BJ (cell line): ENCODE measurements at places on chromosomes 3 and 15.

DNA sequence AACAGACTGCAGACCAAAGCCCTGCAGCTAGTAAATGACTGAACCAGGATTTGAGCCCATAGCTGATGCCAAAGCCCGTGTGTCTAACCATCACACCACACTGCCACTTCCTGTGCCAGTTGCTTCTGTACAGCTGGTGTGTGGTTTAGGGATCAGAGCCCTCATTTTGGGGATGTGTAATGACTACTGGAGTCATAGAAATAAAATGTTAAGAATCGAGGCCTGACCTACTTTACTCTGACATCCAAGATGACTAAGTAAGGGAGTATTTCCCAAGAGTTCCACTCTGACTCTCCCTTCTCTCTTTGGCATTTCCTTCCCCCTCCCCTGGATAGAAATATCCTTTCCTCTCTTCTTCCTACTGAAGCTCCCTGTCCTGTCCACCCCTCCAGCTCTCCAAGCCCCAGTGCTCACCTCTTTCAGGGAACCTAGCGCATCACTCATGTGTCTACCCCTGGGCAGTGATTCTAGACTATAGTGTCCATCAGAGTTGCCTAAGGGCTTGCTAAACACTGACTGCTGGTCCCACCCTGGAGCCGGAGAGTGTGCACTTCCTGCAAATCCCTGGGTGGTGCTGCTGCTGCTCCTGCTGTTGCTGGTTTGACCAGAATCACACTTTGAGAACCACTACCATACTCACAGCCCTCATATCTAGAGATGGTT is 53.8 kb downstream of the MGLL start:
- DNase-seq, result peak; percentile 96

- no peak for DNase-seq
These were observed 9.3 kb upstream of the MELTF start for GRCh38 chr3:197038679-197039462.

- no peak for DNase-seq
These were observed 340.4 kb downstream of the EPHB1 start for GRCh38 chr3:135135445-135135844.

- DNase-seq, result no peak
These were observed 124.3 kb downstream of the TIGIT start for GRCh38 chr3:114418107-114418506.

GRCh38 chr3:52438579-52439425 is 6.1 kb downstream of the SEMA3G start:
- no peak for DNase-seq

DNA sequence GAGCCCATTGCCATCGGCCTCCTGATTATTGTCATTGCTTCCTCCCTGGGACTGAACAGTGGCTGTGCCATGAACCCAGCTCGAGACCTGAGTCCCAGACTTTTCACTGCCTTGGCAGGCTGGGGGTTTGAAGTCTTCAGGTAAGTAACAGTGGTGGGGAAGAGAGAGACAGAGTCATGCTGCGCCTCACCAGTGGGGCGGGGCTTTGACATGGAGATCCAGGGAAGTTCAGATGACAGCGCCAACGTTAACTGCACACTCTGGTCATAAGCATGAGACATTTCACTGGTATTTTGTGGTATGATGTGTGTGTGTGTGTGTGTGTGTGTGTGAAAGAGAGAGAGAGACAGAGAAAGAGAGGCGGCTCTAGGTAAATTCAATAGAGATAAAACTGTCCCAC is 41.0 kb downstream of the AQP9 start:
- DNase-seq, result no peak

GRCh38 chr15:85099195-85099803 is 117.6 kb downstream of the PDE8A start:
- no peak for DNase-seq

DNA sequence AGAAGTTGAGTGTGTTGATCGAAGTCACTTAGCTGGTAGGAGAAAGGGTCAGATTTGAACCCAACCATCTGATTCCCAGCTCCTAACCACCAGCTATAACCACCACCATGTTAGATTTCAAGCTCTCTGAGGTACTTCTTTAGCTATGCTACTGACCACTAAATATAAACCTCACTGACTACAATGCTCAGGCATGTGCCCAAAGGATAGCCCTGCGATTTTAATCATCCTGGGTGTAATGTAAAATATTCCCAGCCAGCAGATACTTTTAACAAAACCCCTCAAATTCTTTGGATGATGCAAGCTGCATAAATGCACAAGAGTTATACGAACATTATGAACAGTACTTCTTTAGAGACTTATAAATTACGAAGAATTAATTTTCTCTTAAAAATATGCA is 115.2 kb upstream of the TSC22D2 start:
- DNase-seq, result peak; percentile 79

DNA sequence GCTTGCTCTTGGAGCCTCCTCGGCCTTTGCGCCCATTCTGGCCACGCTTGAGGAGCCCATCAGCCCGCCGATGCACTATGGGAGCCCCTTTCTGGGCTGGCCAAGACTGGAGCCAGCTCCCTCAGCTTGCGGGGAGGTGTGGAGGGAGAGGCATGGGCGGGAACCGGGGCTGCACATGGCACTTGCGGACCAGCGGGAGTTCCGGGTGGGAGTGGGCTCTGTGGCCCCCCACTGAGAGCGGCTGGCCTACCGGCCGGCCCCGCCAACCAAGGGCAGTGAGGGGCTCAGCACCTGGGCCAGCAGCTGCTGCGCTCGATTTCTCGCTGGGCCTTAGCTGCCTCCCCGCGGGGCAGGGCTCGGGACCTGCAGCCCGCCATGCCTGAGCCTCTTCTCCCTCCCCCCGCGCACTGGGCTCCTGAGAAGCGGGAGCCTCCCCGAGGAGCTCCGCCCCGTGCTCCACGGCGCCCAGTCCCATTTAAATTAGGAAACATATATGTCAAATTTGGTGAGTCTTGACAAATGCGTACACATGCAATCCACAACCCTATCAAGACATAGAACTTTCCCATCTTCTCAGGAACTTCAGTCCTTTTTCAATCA is 97.6 kb upstream of the CNTN3 start:
- no peak for DNase-seq
